Neural crest cell (in vitro differentiated cells): ENCODE measurements at places on chromosomes 16 and 17. TPM values are rescaled to one million over a fixed set of nuclear protein-coding genes. Genes with fewer than 3 reads are reported as not detected.

GRCh38 chr17:57257895-57258851 is 1.9 kb downstream of the MSI2 start:
- DNase-seq = no peak

DNA sequence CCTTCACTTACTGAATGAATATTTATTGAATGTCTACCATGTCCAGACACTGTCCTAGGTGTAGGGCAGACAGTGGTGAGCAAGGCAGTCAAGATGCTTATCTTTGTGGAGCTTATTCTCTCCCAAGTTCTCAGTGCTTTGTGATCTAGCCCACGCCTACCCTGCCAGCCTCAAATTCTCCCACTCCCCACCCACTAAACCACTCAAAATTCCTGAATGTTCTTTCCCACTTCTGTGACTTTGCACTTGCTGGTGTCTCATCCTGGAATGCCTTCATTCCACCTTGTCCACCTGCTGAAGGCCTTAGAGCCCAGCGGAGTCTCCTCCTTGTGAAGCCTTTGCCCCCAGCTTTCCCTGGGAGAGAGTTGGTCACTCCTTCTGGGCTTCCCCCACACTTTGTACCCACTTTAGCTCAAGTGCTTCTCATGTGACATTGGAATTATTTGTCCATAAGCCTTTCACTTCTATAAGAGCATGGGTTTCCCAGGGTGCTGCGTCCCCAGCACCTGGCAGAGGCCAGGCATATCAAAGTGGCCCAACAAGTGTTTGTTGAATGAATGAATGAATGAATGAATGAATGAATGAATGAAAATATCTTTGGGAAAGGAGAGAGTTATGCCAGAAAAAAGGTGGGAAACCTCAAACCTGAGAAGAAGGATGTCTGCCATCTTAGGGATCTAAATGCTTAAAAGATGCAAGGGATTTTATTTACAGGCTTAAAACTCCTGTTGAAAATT is 23.0 kb downstream of the CCDC182 start:
- DNase-seq = no peak

DNA sequence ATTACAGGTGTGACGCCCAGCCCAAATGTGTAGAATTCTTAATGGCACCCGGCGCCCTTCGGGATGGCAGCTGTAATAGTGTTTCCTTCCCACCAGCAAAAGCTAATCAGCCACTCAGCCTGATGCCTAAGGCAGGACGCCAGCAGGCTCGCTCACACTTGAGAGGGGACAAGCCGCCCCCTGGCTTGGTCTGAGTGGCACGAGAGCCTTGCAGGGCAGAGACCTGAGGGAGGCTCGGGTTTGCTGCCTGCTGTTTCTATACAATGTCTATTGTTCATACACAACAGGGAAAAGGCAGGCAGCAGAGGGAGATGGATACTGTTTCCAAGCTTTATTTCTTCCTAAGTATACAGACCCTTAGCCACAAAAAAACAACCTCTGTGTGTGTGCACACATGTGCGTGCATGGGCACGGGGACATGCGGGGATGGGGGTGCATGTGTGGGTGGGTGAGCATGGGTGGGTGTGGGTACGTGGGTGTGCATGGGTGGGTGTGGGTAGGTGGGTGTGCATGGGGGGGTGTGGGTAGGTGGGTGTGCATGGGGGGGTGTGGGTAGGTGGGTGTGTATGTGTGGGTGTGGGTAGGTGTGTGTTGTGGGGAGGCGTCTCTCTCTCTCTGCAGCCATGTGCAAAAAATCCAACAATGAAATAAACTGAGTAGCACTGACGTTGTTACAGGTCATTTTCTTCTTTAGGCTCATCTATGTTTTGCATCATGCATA is 10.0 kb downstream of the SLC38A8 start:
- DNase-seq = peak; percentile 31

DNA sequence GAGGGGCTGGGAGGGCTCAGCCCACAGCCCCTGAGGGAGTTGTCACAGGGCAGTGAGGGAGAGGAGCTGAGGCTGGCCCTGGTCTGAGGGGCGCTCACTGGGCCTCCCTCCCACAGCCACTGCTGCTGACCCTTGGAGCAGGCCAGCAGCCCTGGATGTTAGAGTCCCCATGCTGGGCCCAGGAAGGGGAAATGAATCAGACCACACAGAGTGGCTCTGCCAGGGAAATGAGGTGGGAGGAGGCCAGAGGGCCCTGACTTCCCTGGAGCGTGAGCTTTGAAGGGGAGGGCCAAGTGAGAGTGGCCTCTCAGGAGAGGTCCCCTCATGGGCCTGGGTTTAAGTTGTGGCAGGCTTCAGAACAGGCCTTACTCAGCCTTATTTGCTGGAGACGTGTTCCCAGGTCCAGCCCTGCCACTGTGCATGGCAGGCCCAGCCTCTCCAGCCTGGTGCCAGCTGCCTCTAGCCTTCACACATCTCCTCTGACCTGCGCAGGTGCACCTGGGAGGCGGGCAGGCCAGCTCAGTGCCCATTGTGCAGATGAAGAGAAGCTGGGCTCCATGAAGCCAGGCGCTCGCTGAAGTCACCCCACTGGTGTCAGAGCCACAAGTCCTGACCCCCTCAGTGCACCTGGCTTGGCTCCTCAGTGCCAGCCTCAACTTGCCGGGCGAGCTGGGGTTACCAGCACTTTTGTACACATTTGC is 15.4 kb downstream of the GPT2 start:
- no peak for DNase-seq

The ACAP1 gene
- total RNA-seq = 1.2 and 1.3 TPM in 2 replicates
